Spinal cord (tissue), 10 donors: ENCODE measurements at places on chromosomes 11 and 22.
A peak's percentile ranks its signal among the peaks of the same experiment; 100 is the strongest.

DNA sequence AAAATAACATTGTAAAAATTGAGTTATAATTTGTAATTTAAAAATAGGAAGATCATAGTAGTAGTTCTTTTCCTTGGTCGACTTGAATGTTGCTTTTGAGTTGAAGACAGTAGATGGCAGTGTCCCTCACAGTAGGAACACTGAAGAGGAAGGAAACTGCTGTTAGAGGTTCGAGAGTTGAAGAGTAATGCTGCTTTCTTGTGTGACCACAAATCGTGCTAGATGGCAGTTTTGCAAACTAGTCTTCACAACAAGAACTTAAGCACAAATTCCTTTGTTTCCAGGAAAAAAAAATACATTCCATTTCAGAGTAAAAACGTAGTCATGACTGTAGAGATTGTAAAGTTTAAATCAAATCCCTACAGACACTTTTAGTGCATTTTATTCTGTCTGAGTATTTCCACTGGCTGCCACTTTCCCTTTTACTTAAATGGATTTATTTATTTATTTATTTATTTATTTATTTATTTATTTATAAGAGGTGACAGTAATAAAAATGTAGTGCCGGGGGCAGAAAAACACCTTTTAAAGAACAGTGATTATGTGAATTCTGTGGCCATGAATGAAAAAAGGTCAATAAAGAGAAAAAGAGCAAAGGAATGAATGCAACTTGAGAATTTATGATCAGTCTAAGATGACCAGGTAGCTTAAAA lies 54.6 kb downstream of the SPECC1L start:
- H3K4me1 ChIP-seq: peaks cover 2% of the 10 kb centered on the region
- H3K36me3 ChIP-seq: peaks cover 19% of the 10 kb centered on the region
- H3K4me3 ChIP-seq: no peak overlapping the region

DNA sequence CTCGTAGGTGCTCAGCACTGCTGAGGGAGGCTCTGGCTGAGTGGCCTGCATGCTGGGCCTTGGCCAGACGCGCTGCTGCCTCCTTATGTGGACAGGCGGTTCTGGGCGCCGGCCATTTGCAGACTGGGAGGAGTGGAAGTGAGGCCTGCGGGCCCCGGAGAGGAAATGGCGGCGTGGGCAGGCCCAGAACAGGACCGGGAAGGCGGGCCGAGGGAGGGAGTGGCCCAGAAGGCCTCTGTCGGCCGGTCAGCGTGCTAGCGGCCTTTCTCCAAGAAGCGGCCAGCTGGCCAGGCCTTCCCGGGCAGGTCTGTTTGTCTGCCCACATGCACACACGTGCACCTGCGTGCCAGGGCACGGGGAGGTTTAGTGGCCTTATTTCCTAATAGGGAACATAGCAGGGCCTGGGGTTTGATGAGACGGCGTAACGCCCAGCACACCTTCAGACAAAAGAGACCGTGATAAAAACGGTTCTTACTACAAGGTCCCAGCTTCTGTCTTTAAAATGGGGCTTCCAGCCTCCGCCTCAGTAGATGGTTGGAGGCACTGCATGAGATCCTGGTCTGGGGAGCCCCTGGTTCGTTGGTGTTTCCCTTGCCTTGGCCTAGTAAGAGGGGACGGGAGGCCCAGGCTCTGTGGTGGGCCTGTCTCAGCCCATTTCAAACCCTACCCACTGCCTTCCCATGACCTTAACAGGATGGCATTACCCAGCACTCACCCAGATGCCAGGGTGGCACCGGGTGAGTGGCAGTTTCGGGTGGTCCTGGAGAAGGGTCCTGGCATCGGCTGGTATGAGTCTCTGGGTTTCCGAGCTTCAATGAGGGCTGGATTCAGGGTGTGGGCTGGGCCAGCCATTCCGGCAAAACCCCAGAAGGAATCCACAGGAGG lies 65.1 kb upstream of the PPARA start:
- peaks cover 84% of the 10 kb centered on the region for H3K4me1 ChIP-seq
- H3K27me3 ChIP-seq: no peaks in the 10 kb centered on the region
- H3K27ac ChIP-seq: peak overlapping the region; percentile 94
- no peak for DNase-seq
- no peak overlapping the region for H3K4me3 ChIP-seq
- H3K36me3 ChIP-seq: peaks cover 68% of the 10 kb centered on the region

DNA sequence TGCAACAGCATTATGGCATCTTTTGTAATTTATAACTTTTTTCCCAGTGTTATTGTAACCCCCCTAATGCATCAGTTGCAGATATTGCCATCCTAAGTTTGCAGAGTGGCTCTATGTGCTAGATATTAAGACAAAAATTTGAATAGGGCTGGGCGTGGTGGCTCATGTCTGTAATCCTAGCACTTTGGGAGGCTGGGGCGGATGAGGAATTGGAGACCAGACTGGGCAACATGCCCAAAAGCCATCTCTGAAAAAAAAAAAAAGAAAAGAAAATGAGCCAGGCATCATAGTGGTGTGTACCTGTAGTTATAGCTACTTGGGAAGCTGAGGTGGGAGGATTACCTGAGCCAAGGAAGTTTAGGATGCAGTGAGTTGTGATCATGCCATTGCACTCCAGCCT lies 50.1 kb upstream of the MUC15 start:
- H3K27ac ChIP-seq: no peak overlapping the region
- DNase-seq: no peak
- no peaks in the 10 kb centered on the region for H3K27me3 ChIP-seq
- H3K4me1 ChIP-seq: no peaks in the 10 kb centered on the region

DNA sequence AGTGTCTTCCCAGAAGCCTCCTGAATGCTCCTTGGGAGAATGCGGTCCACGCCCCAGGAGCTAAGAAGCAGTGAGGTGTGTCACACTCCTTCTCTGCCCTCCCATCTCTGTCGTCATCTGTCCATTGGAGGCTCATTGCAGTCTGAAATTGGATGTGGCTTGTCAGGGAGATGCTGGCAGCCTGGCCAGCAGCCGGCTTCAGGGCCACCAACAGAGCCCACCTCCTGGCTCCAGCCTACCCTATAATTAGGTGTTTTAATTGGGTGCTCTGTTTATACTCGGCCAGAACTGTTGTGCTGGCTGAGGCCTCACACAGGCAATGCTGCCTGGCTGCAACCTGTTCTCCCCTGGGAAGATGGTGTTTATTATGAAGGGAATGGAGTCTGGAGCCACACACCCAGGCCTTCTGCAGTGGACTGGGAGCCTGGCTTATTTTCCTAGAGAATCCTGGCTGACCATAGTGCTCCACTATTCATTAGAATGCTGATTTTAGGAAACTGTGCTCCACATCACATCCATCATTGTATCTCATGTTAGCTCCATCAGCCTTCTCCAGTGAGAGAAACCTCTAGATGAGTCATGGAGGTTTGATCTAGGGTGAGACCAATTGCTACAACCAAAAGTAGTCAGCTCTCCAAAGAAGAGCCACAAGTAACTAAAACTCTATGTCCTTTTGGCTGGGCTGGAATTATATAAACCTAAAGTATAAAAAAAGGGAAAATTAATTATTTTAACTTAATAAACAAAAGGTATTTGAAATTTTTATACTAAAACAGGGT lies 86.8 kb upstream of the CRTAM start:
- no peak overlapping the region for H3K4me3 ChIP-seq
- no peaks in the 10 kb centered on the region for H3K36me3 ChIP-seq
- DNase-seq: peak; percentile 56
- no peak overlapping the region for H3K27ac ChIP-seq
- peaks cover 15% of the 10 kb centered on the region for H3K4me1 ChIP-seq

GRCh38 chr11:17697175-17697949 lies 22.0 kb upstream of the MYOD1 start:
- H3K27me3 ChIP-seq: peaks cover 36% of the 10 kb centered on the region
- H3K36me3 ChIP-seq: no peaks in the 10 kb centered on the region
- DNase-seq: no peak
- H3K4me1 ChIP-seq: peaks cover 7% of the 10 kb centered on the region
- H3K4me3 ChIP-seq: no peak overlapping the region

DNA sequence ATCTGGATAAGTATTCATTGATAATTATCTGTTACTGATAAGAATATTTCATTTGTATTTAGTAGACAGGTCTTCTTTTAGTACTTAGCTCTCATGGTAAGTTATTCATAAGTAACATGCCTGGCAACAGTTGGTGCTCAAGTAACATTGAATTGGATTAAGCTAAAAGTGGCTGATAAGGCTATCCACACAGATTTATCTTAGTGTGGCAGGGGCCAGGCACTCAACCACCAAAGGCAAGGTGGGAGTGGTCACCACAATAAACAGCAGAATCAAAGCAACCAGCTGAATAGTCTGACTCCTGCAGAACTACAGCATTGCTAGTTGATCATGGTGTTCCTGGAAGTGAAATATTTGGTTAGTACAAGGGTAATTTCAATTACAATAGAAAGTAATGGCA lies 33.0 kb upstream of the NARS2 start:
- no peaks in the 10 kb centered on the region for H3K36me3 ChIP-seq
- no peak for DNase-seq
- no peaks in the 10 kb centered on the region for H3K4me1 ChIP-seq
- H3K4me3 ChIP-seq: no peak overlapping the region

DNA sequence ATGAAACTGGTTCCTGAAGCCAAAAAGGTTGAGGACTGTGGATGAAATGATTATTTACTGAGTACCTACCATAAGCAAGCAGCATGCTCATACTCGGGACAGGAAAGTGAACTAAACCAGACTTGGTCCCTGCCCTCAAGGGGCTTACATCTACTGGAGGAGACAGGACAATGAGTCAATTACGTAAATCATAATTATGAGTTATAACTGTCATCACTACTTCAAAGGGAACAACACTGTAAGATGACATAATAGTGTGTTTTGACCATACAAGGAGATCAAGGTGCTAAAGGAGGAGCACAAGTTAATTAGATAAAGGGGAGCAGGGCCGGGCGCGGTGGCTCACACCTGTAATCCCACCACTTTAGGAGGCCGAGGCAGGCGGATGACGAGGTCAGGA lies 2.5 kb downstream of the FAM227A start:
- no peak for DNase-seq
- no peak overlapping the region for H3K27ac ChIP-seq
- no peak overlapping the region for H3K4me3 ChIP-seq
- H3K4me1 ChIP-seq: peaks cover 18% of the 10 kb centered on the region

DNA sequence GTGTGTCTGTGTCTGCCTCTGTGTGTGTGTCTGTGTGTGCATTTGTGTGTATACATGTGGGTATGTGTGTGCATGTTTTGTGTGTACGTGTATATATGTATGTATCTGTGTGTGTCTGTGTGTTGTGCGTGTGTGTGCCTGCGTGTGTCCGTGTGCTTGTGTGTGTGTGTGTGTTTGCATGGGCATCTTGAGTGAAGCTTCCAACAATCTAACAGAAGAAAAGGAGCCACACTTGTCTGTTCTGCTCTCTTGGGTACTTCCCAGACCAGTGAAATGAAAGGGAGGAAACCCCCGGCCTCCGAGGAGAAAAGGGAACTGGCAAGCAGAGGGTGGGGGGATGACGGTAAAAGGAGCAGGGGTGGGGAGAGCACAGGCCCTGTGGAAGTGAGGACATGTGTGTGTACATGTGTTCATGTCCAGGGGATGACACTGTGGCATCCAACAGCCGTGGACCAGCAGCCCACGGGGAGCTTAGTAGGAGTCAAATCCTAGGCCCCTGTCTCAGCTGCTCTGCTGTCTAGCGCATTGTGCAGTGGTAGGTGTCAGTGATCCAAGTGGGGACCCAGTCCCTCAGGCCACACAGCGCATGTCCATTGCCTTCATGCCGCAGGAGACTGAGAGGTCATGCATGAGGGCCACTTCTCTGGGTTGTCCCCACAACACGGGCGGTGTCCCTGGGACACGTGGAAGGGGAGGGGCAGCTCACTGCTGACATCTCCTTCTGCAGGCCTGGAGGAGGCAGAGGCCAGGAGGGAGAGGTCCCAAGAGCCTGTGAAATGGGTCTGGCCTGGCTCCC lies 8.1 kb downstream of the CSF2RB start:
- H3K4me3 ChIP-seq: no peak overlapping the region
- no peaks in the 10 kb centered on the region for H3K27me3 ChIP-seq
